ENCODE measurements at places on chromosomes 13 and 19.

- no peaks in the 10 kb centered on the region for H3K36me3 ChIP-seq
- no peak overlapping the region for H3K27ac ChIP-seq
- no peak for DNase-seq
- no peak overlapping the region for H3K4me3 ChIP-seq
- H3K4me1 ChIP-seq, result no peaks in the 10 kb centered on the region
- H3K27me3 ChIP-seq, result no peaks in the 10 kb centered on the region
Measured at GRCh38 chr13:52707375-52707774, 32.2 kb downstream of the CNMD start.

GRCh38 chr19:46420056-46420455, 6.7 kb upstream of the CCDC8 start:
- H3K27me3 ChIP-seq, result no peaks in the 10 kb centered on the region
- H3K4me1 ChIP-seq, result peaks cover 4% of the 10 kb centered on the region
- H3K4me3 ChIP-seq, result no peak overlapping the region
- H3K27ac ChIP-seq, result no peak overlapping the region

DNA sequence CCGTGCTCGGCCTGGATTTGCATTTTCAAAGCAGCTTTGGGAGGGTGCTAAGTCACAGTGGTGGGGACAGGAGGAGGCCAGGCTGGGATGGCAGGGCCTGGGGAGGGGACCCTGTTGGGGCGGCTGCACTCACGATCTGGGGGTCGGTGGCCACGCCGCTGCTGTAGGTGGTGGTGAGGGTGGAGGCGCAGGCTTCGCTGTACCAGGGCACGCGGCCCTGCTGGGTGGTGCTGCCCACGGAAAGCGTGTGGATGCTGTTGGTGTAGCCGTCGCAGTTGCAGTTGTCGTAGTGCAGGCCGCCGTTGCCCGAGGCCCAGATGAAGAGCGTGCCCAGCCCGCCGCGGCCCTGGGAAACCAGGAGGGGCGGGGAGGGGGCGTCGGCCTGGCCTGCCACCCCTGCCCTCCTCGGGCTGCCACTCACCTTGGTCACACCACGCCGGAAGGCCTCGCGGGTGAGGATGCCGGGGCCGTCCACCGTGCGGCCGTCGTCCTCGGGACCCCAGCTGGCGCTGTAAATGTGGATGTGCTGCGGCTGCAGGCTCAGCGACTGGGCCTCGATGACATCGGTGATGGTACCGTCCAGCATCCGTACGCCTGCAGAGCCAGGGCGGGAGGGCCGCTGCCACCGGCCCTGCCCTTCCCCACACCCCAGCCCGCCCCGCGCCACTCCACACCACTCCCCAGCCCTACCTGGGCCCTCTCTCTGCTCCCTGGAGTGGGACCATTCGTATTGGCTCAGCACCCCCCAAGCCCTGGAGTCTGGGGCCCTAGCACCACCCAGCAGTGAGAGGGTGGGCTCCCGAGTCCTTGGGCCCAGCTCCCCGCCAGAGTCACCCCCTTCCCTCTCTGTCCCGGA, 3.2 kb downstream of the PCSK4 start:
- no peak overlapping the region for H3K4me3 ChIP-seq
- no peaks in the 10 kb centered on the region for H3K36me3 ChIP-seq
- no peak for DNase-seq
- H3K27ac ChIP-seq, result no peak overlapping the region
- H3K27me3 ChIP-seq, result no peaks in the 10 kb centered on the region

DNA sequence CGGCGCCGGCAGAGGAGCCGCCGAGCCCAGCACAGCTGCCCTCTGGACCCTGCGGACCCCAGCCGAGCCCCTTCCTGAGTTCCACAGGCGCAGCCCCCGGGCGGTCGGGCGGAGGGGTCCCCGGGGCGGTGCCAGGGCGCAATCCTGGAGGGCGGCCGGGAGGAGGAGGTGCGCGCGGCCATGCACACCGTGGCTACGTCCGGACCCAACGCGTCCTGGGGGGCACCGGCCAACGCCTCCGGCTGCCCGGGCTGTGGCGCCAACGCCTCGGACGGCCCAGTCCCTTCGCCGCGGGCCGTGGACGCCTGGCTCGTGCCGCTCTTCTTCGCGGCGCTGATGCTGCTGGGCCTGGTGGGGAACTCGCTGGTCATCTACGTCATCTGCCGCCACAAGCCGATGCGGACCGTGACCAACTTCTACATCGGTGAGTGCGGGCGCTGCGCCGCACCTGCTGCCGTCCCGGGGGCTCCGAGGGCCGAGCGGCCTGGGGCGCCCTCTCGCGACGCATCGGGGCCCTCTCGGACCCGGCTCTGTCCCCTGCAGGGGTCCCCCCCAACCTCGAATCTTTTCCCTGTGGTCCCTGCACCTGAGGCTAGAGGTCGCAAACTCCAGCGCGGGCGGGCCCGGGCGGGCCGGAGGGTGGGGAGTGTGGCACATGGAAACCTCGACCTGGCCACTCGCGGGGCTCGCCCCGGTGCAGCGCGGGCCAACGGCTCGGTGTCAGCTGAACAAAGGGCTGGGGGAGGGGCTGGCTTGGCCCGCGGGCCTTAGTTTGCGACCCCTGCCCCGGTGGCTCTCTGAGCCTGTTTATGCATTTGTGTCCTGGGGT, at the start of gene KISS1R:
Gene KISS1R, plus strand, starts transcription at position 11 of the 829 bp plus-strand sequence. Its CDS starts 170 bp downstream, at position 181.
- peak within 1 kb of the TSS; percentile 59 for H3K4me3 ChIP-seq
- H3K27me3 ChIP-seq, result peaks cover 17% of the 10 kb centered on the region
- H3K4me1 ChIP-seq, result peaks cover 10% of the 10 kb centered on the region
- H3K27ac ChIP-seq, result no peak within 1 kb of the TSS
- no peak for DNase-seq
- H3K36me3 ChIP-seq, result no peaks in the 10 kb centered on the region

GRCh38 chr19:2573916-2574315, 98.0 kb downstream of the GADD45B start:
- no peak overlapping the region for H3K27ac ChIP-seq
- peaks cover 31% of the 10 kb centered on the region for H3K4me1 ChIP-seq
- no peaks in the 10 kb centered on the region for H3K27me3 ChIP-seq
- H3K4me3 ChIP-seq, result no peak overlapping the region
- DNase-seq, result peak; percentile 59
- H3K36me3 ChIP-seq, result no peaks in the 10 kb centered on the region

- no peak for DNase-seq
- no peaks in the 10 kb centered on the region for H3K27me3 ChIP-seq
- no peak overlapping the region for H3K4me3 ChIP-seq
Measured at GRCh38 chr19:5717215-5717935, 2.6 kb downstream of the LONP1 start.

DNA sequence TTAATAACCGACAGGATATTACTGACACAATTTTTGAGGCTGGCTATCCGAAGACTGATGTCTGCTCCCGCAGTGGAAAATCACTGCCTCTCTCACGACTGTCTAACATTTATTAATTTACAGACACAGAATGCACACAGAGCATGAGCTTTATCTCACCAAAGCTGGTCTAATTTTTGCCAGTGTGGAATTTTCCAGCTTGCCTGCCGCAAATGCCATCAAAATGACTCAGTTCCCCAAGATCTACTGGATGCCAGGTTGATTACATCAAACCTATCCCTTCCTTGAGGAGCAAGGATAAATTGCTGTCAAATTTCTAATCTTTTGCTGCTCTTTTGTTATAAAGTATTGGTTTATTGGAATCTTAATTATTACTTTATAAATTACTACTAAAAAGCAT, 1775.1 kb upstream of the PCDH20 start:
- no peak for DNase-seq
- H3K4me1 ChIP-seq, result no peaks in the 10 kb centered on the region
- H3K27me3 ChIP-seq, result no peaks in the 10 kb centered on the region

DNA sequence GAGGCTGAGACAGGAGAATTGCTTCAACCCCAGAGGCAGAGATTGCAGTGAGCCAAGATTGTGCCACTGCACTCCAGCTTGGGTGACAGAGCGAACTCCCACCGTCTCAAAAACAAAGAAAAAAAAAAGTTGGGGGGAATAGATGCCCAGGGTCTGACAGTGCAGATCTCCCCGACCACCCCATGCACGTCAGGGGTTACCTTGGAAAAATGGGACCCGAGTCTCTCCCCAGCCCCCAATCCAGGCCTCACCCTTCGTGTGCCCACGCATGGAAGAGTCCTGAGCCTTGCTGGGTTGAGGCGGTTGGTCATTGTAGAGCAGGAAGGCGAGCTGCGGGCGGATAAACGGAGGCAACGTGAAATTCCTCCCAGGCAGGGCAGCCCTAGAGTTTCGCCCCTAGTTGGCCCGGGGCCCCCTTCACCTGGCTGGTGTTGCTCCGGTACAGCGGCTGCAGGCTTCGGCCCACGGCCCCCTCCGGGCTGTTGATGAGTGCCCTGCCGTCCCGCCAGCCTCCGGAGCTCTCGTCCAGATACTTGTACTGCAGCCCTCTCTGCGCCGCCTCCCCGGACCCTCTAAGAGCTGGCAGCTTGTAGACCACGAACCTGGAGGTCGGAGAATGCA, 588 bp downstream of the DNASE2 start:
- peak overlapping the region; percentile 61 for H3K4me3 ChIP-seq
- H3K27me3 ChIP-seq, result peaks cover 10% of the 10 kb centered on the region
- H3K36me3 ChIP-seq, result peaks cover 29% of the 10 kb centered on the region
- no peak for DNase-seq
- H3K27ac ChIP-seq, result peak overlapping the region; percentile 92

GRCh38 chr19:49301165-49301865, 23.7 kb downstream of the SLC6A16 start:
- no peaks in the 10 kb centered on the region for H3K27me3 ChIP-seq
- H3K4me3 ChIP-seq, result no peak overlapping the region
- H3K36me3 ChIP-seq, result no peaks in the 10 kb centered on the region
- DNase-seq, result no peak
- no peak overlapping the region for H3K27ac ChIP-seq
- no peaks in the 10 kb centered on the region for H3K4me1 ChIP-seq

DNA sequence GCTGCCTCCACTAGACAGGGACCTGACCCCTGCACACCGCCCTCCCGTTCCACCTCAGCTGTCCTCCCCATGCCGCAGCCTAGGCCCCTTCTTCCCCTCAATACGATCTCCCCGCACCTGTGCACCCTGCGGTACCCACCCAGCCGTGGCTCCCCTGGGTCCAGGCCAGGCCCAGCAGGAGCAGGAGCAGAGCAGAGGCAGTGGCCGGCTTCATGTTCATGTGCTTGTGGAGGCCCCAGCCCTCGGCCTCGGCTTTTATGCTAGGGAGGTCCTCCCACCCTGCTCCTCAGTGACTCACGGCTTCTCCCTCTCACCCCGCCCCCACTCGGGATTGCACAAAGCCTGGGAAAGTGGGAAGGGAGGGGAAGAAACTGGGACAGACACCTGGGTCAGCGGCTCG, 11.4 kb upstream of the KRTDAP start:
- no peak overlapping the region for H3K27ac ChIP-seq
- no peaks in the 10 kb centered on the region for H3K27me3 ChIP-seq
- H3K4me3 ChIP-seq, result no peak overlapping the region
- no peaks in the 10 kb centered on the region for H3K4me1 ChIP-seq

GRCh38 chr13:42337808-42338600, 66.1 kb downstream of the AKAP11 start:
- H3K36me3 ChIP-seq, result no peaks in the 10 kb centered on the region
- no peak overlapping the region for H3K27ac ChIP-seq
- DNase-seq, result no peak
- no peaks in the 10 kb centered on the region for H3K27me3 ChIP-seq
- H3K4me1 ChIP-seq, result no peaks in the 10 kb centered on the region
- no peak overlapping the region for H3K4me3 ChIP-seq

DNA sequence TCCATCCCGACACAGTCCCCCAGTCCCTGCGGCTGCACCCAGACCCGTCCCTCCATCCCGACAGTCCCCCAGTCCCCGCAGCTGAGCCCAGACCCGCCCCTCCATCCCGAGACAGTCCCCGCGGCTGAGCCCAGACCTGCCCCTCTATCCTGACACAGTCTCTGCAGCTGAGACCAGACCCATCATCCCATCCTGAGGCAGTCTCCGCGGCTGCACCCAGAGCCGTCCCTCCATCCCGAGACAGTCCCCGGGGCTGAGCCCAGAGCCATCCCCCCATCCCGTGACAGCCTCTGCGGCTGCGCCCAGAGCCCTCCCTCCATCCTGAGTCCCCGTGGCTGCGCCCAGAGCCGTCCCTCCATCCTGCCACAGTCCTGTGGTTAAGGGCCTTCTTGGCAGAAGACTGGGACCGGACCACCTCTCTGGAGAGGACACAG, 28.8 kb upstream of the TMEM255B start:
- H3K4me1 ChIP-seq, result no peaks in the 10 kb centered on the region
- no peak for DNase-seq
- peaks cover 7% of the 10 kb centered on the region for H3K27me3 ChIP-seq
- no peak overlapping the region for H3K27ac ChIP-seq
- no peaks in the 10 kb centered on the region for H3K36me3 ChIP-seq

- H3K4me3 ChIP-seq, result no peak overlapping the region
- no peaks in the 10 kb centered on the region for H3K4me1 ChIP-seq
- H3K27ac ChIP-seq, result no peak overlapping the region
- H3K27me3 ChIP-seq, result no peaks in the 10 kb centered on the region
- no peaks in the 10 kb centered on the region for H3K36me3 ChIP-seq
- no peak for DNase-seq
Measured at GRCh38 chr13:79289571-79289970, 116.5 kb downstream of the RBM26 start.

DNA sequence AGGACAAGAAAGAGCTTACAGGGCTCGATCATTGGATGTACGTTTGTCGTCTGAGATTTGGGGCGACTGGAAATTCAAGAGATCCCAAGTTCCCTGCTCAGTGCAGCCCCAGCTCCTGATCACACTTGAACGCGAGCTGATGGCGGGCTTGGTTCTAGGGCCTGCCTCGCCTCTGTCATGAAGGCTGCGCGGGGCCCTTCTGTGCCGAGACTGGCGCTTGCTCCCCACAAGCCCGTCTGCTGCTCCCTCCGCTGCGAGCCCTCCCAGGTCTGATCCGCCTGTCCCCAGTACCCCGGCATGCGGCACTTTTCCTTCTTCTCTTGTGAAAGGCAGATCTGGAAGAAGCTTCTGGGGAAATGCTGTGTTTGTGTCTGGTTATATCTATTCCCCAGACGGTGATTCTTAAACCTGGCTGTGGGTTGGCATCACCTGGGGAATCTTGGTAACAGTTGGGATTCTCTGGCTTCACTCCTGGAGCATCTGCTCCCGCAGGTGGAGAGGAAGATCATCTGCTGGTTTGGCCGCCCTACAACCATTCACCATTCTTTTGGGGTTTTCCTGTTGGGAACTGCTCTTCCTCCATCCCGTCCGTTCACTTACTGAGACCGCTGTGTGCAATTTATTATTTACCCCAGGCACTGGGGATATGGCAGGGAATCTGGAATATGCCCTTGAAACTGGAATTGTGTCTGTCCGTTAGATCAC, 43.6 kb downstream of the SIPA1L3 start:
- peak; percentile 49 for DNase-seq
- no peaks in the 10 kb centered on the region for H3K27me3 ChIP-seq
- no peaks in the 10 kb centered on the region for H3K4me1 ChIP-seq
- H3K27ac ChIP-seq, result no peak overlapping the region

GRCh38 chr19:33496038-33496895, 25.3 kb downstream of the PEPD start:
- no peak for DNase-seq
- H3K27me3 ChIP-seq, result no peaks in the 10 kb centered on the region
- no peak overlapping the region for H3K27ac ChIP-seq
- H3K4me3 ChIP-seq, result no peak overlapping the region
- peaks cover 15% of the 10 kb centered on the region for H3K36me3 ChIP-seq

DNA sequence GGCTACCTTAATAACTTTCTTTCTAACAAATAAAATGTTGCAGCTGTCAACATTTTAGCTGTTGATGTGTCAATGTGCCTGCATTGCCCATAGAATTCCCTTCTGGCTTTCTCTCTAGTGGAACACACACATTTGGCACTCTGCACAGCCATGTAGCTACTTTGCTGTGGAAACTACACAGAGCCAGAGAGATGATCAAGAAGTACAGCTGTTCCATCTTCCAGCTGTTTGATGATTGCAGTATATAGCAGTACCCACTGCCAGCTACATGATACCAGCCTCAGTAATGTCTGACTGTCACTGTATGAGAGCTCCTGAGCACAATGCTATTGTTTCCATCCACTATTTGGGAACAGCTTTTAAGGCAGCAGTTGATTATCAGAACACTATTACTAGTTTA, 843.0 kb downstream of the PCDH17 start:
- no peaks in the 10 kb centered on the region for H3K36me3 ChIP-seq
- H3K27me3 ChIP-seq, result no peaks in the 10 kb centered on the region
- no peaks in the 10 kb centered on the region for H3K4me1 ChIP-seq
- DNase-seq, result no peak
